CD4-positive, alpha-beta T cell treated with Interleukin-21 for 1 hour (primary cell): ENCODE measurements at places on chromosomes 2 and 18.

DNA sequence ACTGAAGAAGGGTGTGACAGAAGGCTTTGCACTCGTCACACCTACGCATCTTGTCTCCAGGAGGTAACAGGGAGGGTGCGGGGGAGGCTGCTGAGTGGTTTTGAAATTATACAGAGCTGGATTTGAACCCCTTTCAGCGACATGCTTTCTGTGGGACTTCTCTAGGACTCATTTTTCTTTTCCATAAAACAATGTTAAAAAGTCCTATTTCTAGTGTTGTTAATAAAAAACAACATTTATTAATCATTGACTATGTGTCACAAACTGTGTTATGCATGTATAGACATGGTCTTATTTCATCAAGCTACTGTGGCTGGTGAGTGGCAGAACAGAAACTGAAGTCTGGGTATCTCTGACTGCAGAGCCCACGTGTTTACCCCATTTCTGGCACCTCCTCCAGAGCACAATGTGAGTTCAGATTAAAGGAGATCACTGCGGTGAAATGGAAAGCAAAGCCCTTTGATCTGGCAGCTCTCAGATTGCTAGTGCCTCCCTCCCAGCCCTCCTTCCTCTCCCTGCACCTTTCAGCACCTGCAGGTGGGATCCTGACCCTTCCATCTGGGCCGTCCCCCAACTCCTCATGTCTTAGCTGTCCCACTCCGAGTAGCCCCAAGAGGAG is 315.5 kb upstream of the MYT1L start:
- peak; percentile 36 for DNase-seq

DNA sequence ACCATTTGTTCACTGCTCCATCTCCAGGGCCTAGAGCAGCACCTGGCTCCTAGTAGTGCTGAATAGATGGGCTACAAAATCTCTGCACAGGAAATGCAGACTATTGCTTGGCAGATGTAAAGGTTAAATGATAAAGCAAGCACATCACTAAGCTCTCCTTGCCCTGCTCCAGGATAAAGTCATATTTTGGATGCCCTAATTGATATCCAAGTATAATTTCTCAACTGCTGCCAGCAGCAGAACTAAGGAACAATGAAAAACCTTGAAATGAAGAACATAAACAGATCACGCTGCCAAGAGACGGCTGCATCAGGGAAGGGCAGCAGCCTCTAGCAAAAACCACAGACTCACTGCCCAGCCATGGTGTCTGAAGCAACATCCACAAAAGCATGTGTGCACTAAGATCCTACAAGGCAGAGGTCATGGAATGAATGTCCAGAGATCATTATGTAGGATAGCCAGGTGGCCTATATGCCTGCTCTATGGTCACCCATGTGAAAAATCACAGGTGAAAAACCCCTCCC is 134.7 kb downstream of the TMEM163 start:
- DNase-seq: no peak

DNA sequence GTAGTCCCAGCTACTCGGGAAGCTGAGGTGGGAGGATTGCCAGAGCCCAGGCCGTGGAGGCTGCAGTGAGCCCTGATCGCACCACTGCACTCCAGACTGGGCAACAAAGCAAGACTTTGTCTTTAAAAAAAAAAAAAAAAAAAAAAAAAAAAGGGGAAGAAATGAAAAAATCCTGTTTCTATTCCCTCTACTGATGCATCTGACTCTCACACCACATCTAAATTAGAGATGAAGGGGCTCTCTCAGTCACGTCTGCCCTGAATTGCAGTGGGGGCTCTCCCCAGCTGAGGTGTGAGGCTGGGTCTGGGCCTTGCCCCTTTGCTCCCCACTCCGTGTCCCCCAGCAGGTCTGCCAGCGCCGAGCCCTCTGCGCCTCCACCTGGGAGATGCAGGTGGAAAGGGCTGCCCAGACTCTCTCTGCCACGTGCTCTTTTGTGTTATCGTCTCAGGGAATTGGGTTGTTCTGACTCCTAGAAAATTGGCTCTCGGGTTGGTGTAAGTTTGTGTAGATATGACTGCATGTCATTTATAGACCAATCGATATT is 30.2 kb downstream of the TRAPPC12 start:
- DNase-seq: no peak

DNA sequence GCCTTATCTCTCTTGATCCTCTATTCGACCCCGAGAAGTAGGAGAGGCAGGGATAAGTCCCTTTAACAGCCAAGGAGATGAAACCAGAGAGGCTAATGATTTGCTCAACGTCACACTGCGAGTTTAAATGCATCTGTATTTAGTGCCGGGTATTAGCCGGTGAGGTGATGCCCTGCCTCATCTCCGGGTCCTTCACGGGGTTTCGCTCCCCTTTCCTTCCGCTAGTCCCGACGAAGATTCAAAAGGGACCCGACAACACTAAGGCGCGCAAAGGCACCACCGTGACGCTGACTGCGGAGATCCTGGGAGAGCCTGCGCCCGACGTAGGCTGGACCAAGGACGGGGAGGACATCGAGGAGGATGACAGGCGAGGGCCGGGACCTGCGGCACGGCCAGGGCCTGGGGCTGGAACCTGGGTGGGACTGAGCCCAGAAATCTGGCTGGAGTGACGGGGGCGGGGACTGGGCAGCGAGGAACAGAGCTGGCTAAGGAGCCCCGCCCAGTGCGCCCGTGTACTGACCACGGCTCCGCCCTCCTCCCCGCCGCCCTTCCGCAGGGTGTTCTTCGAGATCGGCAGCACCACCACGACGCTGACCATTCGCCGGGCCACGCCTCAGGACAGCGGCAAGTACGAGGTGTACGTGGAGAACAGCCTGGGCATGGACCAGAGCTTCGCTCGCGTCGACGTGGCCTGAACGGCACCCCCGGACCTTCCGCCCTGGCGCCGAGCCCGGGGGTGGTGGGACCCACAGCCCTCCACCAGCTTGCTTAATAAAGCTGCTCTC is 1.0 kb upstream of the GMPPA start:
- DNase-seq: peak; percentile 39

DNA sequence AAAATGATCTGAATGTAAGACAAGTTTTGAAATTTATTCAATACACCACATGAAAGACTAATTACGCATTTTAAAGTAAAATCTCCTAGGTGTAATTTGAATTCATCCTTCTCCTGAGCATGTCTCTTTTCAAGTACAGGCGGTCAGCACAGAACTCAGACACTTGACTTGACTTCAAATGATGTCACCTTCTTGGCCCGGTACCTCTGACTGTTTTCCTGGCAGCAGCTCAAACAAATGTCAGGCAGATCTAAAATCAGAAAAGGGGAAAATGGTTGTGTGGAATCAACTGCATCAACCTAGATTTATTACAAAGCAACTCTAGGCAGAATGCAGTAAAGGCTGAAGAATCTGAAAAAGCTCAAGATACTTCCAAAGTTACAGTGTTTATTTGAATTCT is 11.4 kb upstream of the PROKR1 start:
- no peak for DNase-seq

- DNase-seq: no peak
Observed at GRCh38 chr2:109648041-109648527, 33.9 kb downstream of the SOWAHC start.

- no peak for DNase-seq
Observed at GRCh38 chr2:157304811-157305722, 20.6 kb downstream of the ERMN start.

DNA sequence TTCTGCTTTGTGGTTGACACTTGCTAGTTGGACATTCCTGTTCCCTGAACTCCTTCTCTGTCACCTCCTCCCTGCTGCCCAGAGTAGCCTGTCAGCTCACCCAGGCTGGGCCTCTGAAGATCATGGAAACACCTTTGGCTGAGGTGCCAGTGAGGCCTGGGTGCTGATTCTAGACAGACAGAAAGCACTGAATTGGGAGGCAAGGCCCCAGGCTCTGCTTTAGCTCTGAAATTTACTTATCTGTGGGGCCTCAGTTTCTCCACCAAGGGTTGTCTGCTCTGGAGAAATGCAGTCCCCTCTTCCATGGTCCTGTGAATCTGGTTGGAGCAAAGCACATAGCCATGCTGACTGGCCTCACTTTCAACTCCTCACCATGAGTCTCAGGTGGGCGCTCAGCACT is 104.6 kb upstream of the SIX3 start:
- no peak for DNase-seq
